ENCODE measurements at places on chromosomes 1 and 21.

DNA sequence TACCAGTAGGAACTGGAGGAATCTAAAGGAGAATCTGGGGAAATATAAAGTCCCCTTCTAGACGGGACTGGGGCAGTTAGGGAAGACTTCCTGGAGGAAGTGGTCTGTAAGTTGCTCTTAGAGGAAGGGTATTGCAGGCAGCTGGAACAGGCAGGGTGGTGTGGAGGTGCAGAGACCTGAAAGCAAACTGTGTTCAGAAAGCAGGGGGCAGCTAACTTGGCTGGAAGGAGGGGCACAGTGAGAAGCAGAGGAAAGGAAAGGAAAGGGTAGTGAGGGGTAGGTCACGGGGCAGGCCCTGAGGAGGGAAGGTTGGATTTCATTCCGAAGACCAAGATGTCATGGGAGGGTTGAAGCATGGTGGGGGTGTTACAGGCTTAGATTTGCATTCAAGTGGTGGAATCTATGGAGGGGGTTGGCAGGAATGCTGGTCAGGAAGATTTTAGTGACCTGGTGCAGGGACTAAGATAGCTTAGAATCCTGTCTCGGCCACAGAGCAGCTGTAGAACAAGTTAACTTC is 240.7 kb downstream of the FOXD2 start:
- DNase-seq = no peak

DNA sequence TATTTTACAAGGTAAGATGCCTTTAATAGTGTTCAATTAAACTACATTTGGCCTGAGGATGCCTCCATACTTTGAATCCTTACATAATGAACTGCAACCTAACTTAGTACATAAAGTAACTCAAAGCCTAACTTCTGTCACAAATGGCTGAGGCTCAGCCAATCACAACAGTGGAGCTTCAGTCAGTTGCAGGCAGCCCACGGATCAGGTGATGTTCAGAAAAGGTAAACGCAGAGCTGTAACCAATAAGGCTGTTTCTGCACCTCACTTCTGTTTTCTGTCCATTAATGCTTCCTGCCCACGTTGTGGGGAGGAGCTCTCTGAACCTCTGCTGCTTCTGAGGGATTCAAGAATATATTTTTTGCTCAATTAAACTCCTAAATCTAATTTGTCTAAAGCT is 94.8 kb upstream of the KIAA0040 start:
- no peak for DNase-seq

DNA sequence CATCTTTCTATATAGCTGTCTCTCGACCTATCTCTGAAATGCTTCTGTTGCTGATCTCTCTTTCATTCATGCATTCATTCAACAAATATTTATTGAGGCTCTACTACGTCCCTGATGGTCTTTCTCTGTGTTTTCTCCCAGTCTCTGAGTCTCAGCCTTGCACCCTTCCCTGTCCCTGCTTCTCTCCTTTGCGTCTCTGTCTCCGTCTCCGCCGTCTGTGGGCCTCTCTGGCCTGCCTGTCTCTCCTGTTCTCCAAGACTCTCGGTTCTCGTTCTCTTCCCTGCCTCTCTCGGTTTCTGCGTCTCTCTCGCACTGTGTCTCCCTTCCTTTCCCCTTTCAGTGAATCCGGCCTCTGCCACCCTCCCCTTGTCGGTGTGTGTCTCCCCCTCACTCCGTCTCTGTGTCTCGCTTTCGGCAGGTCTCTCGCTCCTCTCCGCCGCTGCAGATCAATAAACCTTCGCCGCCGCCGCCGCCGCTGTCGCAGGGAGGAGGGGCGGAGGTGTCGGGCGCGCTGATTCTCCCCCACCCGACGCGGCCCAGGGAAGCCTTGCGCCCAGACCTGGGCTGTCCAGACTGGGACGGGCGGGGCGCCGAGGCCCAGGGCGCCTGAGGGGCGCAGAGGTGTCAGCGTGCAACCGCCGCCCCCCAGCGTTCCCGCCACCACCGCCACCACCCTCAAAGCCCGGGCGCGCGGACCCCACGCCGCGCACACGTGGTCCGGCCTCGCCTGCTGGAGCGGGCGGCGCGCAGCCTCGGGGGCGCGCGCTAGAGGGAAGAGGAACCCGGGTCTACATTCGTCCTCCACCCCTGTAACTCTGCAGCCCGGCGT is 3.0 kb downstream of the EFNA3 start:
- no peak for DNase-seq

DNA sequence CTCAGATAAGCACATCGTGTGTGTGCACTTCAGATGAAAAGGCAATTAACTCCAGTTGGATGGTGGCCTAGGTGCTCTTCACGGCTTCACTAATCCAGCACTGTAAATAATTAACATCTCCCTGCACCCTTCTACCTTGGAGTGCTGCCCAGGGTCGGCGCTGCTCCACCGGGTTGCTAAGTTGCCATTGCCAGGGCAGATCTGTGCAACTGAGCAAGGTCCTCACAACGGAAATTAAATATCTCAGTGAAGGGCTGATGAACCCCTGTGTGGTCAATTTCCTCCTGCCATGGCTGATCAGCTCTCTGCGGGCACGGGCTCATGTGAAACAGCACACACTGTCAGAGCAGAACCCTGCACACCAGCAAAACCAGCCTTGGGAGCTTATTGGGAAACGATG is 63.2 kb downstream of the SYDE2 start:
- no peak for DNase-seq

GRCh38 chr21:41625428-41625827 is 117.5 kb upstream of the TMPRSS2 start:
- no peak for DNase-seq

DNA sequence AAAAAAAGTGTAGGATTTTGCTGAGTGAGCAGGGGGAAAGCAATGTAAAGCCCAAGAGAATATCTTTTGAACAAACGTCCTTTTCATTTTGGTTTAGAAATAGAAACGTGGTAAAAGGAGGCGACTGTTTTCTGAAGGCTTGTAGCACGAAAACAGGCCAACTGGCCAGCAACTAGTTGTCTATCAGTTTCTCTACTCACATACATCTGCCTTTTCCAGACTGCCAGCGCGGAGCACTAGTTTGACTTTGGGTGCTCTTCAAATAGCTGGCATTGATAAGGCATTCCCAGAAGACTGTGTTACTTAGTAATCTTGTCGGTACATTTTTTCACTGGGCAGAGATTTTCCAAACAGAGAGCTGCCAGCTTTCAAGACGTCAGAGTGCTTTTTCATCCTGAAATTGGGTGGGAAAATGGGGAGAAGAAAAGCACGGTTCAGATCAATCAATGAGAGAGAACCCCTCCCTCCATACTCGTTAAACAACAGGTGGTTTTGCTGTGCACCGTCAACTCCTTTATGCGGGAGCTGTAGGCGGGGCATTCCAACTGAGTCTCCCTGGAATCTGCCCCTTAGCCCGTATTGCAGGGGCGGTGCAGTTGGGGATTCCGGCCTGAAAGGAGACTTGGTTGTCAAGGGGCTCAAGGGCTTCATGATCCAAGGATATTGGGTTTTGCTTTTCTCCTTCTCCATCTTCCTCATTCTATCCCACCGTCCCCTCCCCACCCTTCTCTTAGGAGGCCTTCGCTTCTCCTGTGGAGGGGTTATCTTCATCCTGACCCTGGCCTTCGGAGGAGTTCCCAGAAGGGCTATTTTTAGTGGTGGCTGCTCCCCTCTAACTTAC is 884 bp upstream of the LRRC8C start:
- no peak for DNase-seq

- DNase-seq = no peak
Observed at GRCh38 chr1:15816674-15817073, 9.2 kb upstream of the UQCRHL start.
